Cerebellum (tissue), 4 donors: ENCODE measurements at places on chromosomes 1 and 21. TPM values are rescaled to one million over a fixed set of nuclear protein-coding genes. Genes with fewer than 3 reads are reported as not detected.

DNA sequence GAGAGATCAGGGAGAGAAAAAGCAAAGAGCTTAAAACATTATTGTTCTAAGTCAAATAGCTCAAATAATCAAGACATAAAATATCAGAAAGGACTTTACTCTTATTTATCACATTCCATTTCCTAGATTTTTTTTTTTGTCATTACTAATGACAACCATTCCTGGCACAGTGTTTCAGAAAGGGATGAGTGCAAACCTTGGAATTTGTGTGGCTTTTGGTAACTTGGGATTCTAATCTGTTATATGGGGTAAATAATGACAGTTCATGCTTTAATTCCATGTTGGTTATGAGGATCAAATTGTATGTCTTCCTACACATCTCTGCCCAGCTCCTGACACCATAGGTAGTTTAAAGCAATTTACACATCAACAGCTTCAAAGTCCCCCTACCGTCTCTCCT, 358.4 kb upstream of the ADGRL4 start:
- no peak for DNase-seq

Gene ANGPTL7
- total RNA-seq, result 0.27 TPM

Gene B3GALT2
- 52.2 TPM for total RNA-seq

DNA sequence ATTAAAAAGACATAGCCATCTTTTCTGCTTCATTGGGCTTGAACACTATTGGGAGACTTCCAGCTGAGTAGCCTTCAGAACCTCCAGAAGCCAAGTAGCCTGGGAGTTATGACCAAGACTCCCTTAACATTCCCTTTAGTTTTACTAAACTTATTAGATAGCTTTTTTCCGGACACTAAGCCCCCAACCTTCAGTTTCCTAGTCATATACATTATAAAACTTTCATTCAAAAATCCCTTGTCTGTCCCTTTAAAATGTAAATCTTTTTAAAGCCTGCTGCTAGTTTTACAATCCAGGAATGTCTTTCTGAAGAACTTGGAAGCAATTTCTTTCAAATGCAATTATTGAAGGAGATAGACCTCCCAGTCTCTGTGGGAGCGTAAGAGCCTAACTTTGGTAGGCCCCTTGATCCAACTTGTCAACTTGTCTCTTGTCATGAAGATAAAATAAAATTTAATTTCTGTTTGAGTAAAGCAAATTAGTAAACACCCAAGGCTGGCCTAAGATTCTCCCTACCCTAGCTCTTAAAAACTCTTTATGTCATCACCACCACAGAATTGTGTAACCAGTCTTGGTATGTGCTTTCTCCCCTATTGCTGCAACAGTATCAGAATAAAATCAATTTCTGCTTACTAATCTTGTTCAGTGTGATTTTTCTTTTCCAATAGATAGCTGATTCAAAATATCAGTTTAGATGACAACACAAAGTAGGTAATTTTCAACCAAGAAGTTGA, 796.2 kb downstream of the PLA2G4A start:
- no peak for DNase-seq

GRCh38 chr1:215640429-215641148, 73.5 kb downstream of the KCTD3 start:
- no peak for DNase-seq

DNA sequence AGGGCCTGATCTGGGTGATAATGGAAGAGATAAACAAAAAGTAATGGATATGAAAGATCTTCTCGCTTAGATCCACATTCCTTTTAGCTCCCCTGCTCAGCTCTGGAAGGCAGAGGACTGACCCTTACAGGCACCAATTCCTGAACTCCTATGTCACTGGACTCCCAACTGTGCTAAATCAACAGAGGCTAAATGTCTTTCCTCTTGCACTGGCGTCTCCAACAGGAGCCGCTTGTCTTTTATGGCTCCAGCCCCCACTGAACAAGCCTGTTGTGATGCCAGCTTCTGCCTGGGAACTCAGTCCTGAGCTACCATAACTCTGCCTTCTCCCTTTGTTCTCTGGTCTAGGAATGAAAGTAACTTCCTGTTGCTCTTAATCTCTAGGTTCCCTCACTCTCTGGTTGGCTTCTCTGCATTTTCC, 142.1 kb upstream of the COL11A1 start:
- no peak for DNase-seq

GRCh38 chr1:225866061-225866837, 15.9 kb downstream of the TMEM63A start:
- no peak for DNase-seq

- no peak for DNase-seq
Measured at GRCh38 chr21:46482225-46482845, 23.6 kb downstream of the DIP2A start.

Gene MTARC1
- total RNA-seq, result 11.3 TPM

GRCh38 chr1:58047265-58047858, 499.2 kb downstream of the OMA1 start:
- peak; percentile 8 for DNase-seq

Gene PCSK9
- total RNA-seq, result 44.8 TPM

Gene KRTAP21-2
- not detected for total RNA-seq

Gene AIM2
- total RNA-seq, result 4.4 TPM

DNA sequence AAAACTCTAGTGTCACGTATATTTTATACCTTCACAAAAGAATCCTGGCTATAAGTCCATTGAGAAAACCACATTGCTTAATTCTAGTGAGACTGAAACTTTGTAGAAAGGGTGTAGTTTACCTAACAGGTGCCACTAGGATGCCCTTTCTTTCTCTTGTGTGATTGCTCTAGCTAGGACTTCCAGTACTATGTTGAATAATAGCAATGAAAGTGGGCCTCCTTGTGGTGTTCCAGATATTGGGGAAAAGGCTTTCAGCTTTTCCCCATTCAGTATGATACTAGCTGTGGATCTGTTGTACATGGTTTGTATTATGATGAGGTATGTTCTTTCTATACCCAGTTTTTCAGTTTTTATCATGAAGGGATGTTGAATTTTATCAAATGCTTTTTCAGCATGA, 39.7 kb upstream of the CHODL start:
- no peak for DNase-seq

GRCh38 chr1:53378061-53378460, 50.2 kb upstream of the LRP8 start:
- DNase-seq, result no peak

DNA sequence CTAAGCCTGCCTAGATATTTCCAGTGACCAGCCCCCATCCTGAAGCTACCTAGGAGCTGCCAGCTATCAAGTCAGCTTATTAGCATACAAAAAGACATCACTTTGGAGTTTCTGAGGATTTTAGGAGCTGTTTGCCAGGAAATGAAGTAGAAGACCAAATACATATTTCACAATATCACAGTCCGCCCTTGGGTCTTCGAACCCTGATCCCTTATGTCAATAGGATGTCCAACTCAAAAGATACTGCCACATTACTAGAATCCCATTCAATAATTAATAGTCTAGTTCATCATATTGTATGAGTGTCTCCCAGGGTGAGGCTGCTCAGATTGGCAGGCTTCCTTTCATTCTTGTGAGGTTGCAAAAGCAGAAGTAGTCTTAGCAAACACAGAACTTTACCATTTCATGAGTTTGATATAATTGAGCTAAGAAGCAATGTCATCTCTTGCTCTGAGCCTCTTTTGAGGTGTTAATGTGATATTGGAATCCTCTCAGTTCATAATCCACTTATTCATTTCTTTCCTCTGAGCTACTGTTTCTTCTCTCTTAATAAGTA, 13.6 kb downstream of the IPO9 start:
- DNase-seq, result no peak

Gene TSPAN1
- 1.00 TPM for total RNA-seq

DNA sequence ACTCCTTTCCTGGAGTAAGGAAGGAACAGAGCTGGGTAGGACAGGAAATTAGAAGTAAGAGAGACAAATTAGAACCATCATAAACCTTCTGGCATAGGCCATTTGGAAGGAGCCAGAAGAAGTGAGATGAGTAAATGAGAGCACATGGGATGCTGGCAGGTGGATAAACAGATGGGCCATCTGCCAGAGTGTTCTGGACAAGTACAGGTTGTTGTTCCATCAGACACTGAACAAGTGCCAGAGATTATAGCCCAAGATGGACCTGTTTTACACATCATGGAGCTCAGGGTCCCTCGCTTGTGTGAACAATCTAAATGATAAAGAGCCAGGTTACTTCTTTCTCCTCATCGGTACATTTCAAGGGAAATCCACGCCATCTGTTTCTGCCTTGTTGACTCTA, 200.3 kb downstream of the HHIPL2 start:
- DNase-seq, result peak; percentile 67

DNA sequence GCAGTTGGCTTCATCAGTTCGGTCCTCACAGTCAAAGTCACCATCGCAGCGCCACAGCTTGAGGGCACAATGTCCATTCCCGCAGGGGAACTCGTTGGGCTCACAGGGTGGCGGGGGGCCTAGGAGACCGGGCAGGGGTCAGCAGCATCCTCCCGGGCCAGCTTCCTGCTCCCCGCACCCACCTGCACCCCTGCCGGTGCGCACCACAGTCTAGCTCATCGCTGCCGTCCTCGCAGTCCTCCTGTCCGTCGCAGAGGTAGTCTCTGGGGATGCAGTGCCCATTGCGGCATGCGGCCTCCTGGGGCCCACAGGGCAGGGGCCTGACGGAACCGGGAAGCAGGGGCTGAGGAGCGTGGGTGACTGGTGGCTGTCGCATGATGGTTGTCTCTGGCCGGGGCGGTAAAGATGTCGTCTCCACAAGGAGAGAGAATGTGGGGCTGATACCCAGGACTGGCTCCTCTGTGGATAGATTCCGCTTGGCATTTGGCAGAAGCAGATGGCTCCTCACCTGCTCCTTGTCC, 49.8 kb downstream of the HSPG2 start:
- DNase-seq, result no peak
